ENCODE measurements at places on chromosomes 5 and 9. TPM values are rescaled to one million over a fixed set of nuclear protein-coding genes. Genes with fewer than 3 reads are reported as not detected.

DNA sequence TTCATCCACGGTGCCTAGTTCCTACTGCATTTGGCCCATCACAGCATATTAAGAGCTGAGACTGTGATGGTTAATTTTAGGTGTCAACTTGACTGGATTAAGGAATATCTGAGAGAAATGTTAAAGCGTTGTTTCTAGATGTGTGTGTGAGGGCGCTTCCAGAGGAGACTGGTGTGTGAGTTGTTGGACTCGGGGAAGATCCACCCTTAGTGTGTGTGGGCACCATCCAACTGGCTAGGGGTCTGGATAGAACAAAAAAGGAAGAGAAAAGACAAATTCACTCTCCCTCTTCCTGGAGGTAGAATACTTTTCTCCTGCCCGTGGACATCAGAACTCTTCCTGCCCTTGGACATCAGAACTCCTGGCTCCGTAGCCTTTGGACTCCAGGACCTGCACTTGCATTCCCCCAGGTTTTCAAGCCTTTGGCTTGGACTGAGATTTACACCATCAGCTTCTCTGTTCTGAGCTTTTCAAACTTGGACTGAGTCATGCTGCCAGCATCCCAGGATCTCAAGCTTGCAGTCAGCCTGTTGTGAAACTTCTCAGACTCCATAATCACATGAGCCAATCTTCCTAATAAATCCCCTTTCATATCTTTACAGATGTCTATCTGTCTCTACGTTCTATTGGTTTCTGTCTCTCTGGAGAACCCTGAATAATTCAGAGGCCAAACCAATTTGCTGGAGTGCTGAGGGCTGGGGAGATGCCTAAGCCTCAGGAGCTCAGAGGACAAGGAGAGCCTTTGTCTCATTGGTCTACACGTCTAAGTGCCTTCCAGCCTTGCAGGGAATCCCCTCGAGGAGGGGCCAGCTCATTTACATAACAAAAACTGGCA, 164.5 kb downstream of the DCP2 start:
- DNase-seq, result no peak

DNA sequence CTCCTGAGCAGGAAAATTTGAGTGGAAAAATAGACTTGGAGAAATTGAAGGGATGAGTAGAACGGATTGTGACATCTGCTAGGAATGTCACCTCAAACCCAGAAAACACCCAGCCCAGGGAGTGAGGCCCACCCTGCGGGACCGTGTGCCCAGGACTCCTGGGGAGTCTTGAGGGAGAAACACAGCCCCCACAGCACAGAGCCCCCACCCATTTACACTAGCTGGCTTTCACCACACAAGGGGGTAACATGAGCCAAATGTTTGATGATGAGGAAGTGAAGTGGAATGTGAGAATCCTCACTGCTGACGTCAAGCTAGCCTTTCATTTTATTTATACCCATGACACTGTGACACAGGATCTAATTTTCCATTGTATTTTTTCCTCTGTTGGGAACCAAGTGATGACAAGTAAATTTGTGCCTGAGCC, 42.8 kb upstream of the PDE8B start:
- no peak for DNase-seq

- DNase-seq, result no peak
These were observed 6.8 kb downstream of the SYK start for GRCh38 chr9:90808398-90808797.

GLRA1 gene
- not detected for total RNA-seq

FGF18 gene
- total RNA-seq, result not detected

PGM5 gene
- 29.7 TPM for total RNA-seq
